Posterior cingulate gyrus (tissue), 11 donors: ENCODE measurements at places on chromosomes 1 and 21.

DNA sequence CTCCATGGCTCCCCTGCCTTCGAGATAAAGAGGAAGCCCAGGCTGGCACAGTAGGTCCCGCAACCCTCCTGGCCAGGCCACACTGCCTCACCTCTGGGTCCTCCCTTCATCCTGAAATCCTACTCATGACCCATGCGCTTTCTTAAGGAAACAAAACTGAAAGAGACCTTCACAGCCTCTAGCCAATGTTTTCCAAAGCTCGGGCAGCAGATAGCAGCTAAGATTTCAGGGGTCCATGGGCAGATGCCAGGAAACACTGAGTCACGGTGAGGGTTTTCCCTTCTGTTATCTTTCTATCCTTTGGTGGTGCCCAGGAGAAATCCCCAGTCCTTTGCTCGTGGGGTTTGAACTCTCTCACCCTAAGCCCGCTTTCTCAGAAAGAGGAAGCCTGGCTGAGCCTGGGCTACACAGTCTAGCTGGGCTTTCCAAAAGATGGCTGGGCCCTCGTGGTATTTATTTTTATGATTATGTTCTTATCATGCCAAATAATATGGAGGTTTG lies 26.6 kb downstream of the TTC39A start:
- no peak for DNase-seq

GRCh38 chr1:241479294-241479693 lies 40.3 kb downstream of the FH start:
- DNase-seq = no peak

DNA sequence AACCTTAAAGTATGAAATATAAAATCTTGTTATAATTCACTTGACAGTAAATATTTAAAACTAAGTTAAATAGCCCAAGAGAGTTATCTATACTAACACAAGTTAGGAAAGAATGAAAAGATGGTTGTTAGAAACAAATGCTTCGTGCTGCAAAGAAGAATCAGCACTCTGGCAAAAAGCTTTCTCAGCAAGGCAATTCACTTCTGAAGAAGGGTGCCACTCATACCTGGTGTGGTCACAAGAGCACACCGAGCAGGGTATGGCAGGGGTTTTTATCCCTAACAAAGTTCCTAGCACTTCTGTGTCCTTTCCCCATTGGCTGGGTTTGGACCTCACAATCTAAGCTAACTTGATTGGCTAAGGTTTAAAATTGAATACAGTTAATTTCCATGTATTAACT lies 121.0 kb downstream of the MAGI3 start:
- no peak for DNase-seq

DNA sequence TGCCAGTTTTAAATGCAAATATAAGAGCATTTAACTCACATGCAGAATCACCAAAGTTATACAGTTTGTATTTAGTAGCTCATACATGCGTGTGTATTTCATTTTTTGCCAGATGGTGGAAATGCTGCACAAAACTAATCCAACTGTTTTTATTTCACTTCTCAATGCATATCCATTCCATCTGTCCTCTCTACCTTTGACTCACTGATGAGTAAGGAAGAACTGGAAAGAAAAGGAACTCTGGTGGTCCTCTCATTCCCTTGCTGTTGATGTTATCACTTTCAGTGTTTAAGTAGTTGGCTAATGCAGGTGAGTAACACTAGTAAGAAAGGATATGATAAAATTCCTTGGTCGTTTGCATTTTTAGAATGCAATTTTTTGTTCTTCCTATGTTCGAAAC lies 5.7 kb upstream of the SLC1A7 start:
- no peak for DNase-seq

DNA sequence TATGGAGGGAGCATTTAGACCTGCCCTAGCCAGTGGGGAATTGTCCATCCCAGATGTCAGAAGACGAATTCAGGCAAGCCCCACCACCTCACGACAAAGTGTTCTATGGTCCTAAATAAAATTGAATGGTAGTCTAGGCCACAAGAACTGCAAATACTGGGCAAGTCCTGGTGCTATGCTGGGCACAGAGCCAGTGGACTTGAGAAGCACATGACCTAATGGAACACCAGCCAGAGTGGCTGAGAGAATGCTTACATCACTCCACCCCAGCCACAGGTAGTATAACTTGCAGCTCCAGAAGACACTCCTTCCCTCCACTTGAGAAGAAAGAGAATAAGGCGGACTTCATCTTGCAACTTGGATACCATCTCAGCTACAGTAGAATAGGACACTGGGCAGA lies 567.3 kb upstream of the CXADR start:
- no peak for DNase-seq

GRCh38 chr1:25797939-25798338 lies 2.1 kb upstream of the SELENON start:
- DNase-seq = peak; percentile 74
